Ureter (tissue), 1 donor: ENCODE measurements at places on chromosomes 11 and 22. TPM values are rescaled to one million over a fixed set of nuclear protein-coding genes. Genes with fewer than 3 reads are reported as not detected.

DNA sequence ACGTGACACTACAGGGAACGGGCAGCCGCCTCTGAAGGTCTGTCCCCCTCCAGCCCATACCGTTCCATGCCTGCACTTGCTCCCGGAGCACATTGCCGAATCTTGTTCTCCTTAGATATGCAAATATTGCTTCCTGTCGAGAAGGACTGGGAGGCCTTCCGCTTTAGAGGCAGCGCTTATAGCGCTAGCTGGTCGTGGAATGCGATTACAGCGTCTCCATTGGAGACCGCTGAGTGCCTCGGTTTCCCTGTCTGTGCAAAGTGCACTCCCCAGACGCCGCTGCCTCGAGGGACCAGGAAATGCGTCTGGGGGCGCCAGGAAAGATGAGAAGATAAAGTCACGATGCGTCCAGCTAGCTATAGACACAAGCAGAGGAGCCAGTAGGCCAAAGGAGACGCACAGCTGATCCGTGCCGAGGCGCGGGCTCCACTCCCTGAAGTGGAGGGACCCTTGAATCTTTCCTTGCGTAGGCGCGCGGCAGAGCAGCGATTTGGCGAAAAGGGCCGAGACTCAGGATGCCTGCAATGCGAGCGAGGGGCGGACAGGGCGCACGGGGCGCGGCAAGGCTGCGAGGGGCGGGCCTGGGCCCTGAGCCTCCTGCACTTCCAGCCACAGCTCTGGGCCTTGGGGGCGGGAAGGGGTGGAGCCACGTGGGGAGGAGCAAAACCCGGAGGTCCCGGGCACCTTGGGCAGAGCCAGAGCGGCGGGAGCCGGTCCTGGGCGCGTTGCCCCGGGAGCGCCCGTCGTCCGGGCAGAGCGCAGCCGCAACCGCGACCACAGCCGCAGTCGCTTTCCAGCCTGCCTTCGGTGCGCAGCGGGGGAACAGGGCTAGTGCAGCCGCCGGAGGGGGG is at the start of gene RASSF10:
TSS of gene RASSF10 (plus strand) at position 692 of the 851 bp plus-strand sequence. CDS start 261 bp downstream, outside the sequence.
- DNase-seq = peak; percentile 84

GRCh38 chr11:46106530-46107407 is 14.5 kb downstream of the PHF21A start:
- no peak for DNase-seq

DNA sequence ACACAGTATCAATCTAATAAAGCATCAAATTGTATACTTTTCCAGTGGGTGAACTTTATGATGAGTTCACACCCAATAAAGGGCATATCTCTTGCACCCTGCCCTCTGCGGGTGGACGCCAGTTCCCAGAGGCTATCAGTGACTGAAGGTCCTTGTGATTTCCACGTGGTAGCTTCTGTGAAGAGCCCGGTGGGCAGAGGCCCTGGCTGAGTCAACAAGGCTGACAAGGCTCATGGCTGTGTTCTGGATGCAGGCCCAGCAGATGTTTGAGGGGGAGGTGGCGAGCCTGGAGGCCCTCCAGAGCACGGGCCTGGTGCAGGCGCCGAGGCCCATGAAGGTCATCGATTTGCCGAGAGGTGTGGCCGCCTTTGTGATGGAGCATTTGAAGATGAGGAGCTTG is 71.4 kb downstream of the PIWIL3 start:
- no peak for DNase-seq

DNA sequence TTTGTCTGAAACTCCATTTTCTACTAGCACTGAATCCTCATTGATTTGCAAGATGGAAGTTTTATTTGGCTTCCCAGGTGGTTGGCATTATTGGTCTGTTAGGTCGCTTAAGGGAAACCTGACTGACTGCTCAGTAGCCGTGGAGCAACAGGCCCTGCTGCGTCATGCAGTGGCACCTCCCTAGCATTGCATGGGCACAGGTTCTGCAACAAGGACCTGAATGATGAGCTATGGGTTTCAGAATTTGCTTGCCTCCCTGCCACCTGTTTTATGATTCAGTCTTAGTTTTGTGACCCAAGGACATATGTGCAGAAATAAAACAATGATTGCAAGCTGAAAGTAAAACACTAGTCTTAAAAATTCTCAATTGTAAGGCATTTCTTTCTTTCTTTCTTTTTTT is 128.5 kb downstream of the SLC1A2 start:
- no peak for DNase-seq

DNA sequence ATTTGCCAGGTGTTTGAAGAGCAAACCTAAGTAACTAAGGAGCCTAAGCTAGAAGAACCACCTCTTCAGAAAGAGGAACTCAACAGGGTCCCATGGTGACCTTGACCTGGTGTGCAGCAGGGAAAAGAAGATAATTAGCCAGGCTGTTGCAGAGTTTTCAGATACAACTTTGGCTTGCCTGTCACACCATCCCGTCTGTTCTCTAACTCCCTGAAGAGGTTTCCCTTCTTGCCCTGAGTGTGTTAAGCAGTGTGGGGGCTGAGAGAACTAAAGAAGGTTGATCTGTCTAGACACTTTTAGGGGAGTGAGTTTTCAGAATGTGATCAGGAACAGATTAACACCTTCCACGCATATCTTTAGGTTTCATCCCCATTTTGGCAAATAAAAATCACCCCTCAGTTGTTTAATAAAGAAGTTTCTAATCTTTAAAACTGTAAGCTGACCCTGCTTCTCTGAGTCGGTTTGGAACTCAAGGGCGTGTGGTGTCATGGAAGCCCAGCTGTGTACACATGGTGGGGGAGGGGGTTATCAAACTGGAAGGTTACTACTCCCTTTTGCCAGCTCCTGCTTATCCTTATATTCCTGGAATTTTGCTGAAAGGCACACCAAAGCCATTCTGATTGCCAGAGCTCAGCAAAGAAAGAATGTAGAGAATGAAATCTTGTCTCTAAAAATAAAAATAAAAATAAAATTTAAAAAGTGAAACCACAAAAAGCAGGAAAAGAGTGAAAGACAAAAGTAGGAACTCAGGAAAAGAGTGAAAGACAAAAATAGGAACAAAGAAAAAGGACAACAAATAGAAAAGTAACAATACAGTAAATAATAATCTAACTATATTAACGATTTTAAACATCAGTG is 70.2 kb downstream of the DBX1 start:
- DNase-seq = no peak

GRCh38 chr11:29562183-29562582 is 454.6 kb downstream of the KCNA4 start:
- no peak for DNase-seq

DNA sequence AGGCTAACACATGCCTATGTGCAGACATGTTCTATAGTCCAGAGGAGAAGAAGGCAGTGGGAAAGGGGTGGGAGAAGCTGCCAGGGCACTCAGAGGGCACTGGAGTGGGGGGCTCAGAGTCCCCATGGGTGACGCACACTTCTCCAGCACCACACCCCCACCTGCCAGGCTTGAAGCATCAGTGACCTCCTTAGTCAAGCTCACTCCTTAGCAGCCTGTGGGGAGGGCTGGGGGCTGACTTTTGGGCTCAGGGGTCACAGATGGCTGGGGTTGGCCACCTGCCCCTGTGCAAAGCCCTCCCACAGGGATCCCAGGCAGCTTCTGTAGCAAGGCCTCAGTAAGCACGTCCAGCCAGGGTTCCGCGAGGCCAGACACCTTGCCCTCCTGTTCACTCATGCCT is 18.8 kb downstream of the TRIM29 start:
- DNase-seq = no peak

DNA sequence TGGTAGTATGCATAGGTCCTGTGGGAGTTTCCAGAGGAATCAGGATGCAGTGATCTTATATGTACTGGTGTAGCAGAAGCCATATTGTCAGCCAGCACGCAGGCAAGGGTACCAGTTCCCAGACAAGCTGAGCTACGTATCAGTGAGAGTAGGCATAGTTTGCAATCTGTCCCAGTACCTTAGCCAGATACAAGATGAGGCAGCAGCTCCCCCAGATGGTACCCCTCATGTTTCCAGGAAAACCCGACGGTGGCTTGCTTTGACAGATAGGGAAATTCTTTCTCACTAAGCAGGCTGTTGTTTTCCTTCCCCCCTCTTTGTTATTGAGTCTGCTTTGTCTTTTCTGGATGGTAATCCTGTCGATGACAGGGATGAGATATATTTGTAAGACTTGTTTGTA is 109.7 kb upstream of the RRM1 start:
- no peak for DNase-seq

DNA sequence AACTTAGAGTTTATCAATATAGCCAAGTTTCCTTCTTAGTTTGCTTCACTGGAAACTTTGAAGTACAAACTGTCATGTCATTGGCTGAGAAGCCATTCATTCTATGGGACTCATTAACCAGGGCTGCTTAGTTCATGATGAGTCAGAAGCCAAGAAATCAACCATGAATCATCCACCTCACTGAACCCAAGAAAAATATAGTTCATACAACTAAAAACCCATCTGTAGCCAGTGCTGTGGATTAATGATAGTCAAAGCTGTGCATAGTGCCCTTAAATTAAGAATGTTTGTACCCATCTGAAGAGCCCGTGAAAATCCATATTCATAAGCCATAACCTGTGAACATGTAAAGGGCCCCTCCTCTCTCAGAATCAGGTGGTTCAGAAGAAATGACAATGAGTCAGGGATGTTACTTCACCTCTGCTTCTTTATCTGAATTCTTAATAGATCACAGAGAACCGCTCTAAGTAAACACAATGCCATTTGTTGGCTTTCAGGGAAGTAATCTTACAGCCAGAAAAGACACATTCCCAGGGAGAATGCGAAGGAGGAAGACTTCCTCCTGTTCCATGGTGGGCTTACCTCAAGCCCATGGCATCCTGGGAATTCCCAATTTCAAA is 25.4 kb downstream of the MMP20 start:
- DNase-seq = no peak

Gene OR51B4
- total RNA-seq = 0.42 TPM

Gene PTGDR2
- 0.13 TPM for total RNA-seq

Gene PIWIL4
- 3.7 TPM for total RNA-seq

Gene MISFA
- total RNA-seq = 5.9 TPM

Gene MMP7
- total RNA-seq = 226 TPM

Gene MMP3
- total RNA-seq = not detected

Gene APOBEC3H
- 1.0 TPM for total RNA-seq

Gene CYP2D6
- total RNA-seq = 2.0 TPM
